ENCODE measurements at places on chromosomes 12 and 14. TPM values are rescaled to one million over a fixed set of nuclear protein-coding genes. Genes with fewer than 3 reads are reported as not detected.
A peak's percentile ranks its signal among the peaks of the same experiment; 100 is the strongest.

Gene SLC6A13
- 0.27 TPM for total RNA-seq

DNA sequence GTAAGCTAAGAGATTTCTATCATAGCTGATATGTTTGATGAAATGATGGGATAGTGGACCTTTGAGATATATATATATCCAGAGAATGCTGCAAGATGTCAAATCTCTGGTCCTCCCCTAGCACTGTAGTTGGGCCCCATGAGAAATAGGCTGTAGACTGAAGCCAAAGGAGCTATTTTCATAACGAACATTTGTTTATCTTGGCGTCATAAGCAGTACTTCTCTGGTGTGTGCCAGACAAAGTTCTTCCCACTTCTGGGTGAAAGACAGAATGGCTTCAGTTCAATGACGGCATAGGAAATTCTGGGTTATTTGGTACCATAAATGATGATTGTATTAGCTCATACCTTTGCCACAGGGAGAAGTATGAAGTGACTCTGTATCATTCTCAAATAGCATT is 534.3 kb downstream of the SOX5 start:
- no peak for DNase-seq

GRCh38 chr14:81450100-81450531 is 50.0 kb upstream of the STON2 start:
- DNase-seq: no peak

Gene HSPB8
- 0.58 TPM for total RNA-seq

DNA sequence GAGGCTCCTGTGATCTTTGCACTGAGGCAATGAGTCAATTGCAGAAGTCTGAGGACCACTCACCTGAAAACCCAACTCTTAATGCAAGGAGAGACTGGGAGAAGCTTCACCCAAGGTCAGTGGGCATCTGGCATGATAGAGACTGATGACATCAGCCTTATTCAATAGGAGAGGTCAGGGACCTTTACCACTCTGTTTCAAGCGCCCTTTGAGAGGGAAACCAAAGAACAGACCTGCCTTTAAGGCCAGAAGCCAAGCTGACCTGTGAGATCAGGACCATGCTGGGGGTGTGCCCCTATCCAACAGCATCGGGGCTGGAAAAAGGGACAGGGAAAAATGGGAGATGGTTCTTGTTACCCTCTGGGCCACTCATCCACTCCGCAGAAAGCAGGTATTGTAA is 83.3 kb upstream of the FOXN3 start:
- no peak for DNase-seq

DNA sequence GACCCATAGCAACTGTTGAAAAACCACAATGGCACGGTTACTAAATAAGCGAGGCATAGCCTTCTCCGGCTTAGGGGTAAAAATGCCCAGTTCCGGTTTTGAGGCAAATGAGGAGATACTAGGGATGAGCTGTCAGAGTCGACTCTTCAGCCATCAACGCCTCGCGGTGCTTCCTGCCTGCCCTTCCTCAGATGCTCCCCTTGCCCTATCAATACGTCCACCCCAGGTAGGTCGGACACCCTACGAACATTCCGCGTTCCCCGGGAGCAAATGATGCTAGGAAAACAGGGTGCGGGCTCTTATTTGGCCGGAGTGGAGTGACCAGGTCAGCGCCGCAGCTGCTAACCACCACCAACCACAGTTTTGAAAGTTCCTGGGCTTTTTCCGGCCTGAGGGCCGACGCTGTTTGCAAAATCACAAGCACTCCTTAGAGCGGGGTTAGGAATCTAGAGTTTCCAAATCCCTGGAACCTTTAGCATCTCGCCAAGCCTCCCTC is 1.2 kb downstream of the SRSF9 start:
- DNase-seq: peak; percentile 25

Data from neural crest cell (in vitro differentiated cells).